ENCODE measurements at places on chromosomes 3 and 15.

- no peak for DNase-seq
These were observed 8.2 kb downstream of the MAGEF1 start for GRCh38 chr3:184703657-184704056.

DNA sequence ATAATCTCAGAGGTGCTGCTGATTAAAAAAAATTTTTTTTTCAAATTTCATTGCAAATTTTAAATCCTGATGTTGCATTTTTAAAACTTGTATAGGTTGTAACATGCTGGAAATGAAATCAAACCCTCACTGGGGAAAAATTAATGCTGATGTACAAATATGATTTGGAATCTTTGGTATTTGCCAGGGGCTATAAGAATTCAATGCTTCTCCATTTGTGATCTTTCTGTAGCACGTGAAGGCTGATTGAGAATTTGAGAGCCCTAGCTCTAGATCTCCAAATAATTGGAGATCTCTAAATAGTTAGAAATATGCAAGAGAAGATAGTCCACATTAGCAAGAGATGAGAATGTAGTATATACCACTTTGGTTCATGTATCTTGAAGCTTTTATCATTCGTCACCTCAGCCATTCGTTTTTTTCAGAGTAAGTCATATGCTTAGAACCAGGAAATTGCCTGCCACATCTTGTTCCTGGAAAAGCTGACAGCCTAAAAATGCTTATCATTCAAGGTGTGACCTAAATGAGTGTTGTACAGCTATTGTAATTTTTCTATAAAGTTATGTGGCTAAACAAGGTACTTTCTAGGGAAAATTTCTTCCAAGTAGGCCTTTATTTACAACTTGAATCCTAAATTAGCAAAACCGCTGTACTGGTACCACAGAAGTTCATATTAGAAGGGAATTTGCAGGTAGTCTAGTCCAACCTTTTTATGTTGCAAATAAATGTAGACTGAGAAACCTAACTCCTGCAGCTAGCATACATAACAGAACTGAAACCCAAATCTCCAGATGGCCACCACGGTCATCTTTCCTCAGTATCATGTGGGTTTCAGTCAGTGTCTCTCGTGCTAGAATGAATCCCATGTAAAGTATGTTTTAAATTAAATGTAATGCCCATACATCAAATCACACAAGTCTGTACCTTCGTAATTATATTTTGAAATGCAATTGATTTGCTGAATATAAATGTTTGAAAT, 48.5 kb downstream of the FNDC3B start:
- no peak for DNase-seq

DNA sequence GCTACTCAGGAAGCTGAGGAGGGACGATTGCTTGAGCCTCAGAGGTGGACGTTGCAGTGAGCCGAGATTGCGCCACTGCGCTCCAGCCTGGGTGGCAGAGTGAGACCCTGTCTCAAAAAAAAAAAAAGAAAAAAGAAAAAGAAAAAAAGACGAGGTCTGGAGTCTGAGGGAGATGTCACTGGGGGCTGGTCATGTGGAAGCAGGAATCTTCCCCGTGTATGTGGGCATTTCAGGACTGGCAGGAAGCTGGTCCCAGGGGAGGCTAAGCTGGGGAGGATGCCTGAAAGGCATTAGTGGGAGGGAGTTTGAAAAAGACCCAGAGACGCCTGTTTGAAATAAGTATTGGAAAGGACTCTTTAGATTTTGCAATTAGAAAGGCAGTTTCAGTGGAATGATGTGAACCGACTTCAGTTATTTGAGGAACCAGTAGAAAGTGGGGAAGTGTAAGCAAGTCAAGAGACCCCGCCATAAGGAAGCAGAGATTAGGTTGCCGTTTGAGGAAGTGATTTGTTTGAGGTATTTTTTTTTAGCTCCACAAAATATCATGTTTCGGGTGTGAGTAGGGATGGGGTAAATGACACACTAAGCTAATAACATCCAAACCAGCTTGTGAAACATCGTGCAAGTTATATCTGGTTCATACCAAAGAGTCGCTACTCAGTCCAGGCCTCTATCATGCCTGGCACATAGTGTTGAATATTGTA, 55.5 kb downstream of the ST6GAL1 start:
- no peak for DNase-seq

- DNase-seq: no peak
These were observed 767.2 kb upstream of the LMCD1 start for GRCh38 chr3:7734456-7734855.

GRCh38 chr15:73052653-73053397, 562 bp downstream of the NEO1 start:
- DNase-seq: no peak

DNA sequence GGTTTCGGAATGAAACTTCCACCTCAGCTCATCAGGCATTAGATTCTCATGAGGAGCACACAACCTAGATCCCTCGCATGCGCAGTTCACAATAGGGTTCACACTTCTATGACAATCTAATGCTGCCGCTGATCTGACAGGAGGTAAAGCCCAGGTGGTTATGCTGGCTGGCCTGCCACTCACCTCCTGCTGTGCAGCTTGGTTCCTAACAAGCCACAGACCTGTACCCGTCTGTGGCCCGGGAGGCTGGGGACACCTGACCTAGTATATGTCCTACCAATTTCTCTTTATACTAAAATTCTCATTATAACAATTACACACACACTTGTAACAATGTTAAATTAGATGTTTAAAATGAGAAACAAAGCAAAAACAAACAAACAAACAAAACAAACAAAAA, 172.2 kb downstream of the SLC9A9 start:
- no peak for DNase-seq
